Stimulated activated CD4-positive, alpha-beta T cell treated with anti-CD3 and anti-CD28 coated beads, Interleukin-4, amount 100 ng/mL, for 24 hours (primary cell): ENCODE measurements at places on chromosomes 1 and 21.

DNA sequence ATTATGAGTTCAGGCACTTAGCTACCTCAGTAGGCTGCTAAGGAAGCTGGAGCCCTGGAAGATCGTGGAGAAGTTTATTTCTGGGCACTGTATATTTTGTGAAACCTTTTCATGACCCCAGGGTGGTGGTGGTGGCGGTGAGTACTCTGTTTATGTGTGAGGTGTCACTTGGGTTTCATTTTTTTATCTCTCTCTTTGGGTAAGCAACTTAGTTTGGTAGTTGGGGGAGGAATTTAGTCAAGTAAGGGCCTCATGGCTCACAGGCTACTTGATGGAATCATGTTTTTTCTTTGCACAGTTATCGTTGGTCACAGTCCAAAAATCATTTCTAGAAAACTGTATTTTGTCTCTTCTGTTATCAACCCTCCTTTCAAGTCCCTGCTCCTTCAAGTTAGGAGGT is 33.9 kb downstream of the C1orf141 start:
- no peak for DNase-seq

GRCh38 chr1:19361611-19362147 is 49.6 kb downstream of the SLC66A1 start:
- DNase-seq = no peak

DNA sequence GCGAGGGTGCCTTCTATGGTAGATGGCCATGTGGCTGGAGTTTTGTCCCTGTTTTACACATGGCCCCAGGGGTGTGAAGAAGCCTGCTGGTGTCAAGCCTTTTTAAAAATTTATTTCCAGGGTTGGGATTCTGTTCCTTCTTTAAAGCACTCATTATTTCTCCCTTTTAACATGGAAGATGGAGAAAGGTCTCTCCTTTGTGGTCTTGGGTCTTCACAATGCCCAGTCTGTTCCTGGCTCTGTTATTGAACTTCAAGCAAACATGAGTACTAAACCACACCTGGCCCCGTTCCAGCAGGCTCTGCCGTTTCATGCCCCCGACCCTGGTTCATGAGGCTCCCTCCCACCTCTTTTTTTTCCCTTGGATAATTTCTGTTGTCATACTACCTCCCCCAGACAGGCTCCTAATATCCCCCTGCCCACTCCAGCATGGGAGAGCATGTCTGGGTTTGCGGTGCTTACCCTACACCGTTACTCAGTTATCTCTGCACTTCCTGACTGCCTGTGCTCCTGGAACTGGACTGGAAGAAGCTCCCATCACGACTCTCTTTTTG is 121.2 kb upstream of the KIAA0040 start:
- no peak for DNase-seq

DNA sequence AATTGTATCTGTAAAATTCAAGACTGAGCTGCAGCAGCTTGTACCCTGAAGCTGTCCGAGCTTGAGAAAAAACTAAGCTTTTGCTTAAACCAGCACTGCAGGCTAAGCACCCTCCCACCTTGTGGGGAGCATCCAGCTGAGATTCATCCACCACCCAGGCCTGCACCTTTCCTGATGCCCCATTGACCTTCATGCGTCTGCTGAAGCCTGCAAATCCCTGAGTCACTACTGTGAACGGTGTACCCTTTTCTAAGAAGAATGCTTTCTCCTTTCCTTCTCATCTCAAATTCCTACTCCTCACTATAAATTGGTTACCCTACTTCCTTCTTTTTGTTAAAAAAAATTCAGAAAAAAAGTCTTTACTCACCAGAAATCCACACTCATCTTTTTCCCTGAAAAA is 90.9 kb upstream of the RGS18 start:
- no peak for DNase-seq

DNA sequence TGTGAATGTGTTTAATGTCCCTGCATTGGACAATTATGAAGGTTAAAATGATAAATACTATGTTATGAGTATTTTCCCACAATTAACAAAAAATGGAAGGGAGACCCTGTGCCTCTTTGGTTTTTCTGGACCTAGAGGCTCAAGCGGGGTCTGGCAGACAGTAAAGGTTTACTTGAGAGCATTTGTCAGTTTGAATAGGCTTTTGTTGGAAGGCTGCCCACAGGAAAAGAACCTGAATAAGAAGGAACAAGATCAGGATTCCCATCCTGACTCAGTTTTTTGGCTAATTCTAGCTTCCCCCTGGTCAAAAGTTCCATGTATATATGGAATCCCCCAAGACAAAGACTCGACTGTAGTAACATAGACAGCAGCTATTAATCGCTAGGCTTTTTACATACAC is 150.9 kb upstream of the JUN start:
- DNase-seq = no peak

GRCh38 chr1:30745156-30745833 is 12.3 kb downstream of the LAPTM5 start:
- DNase-seq = peak; percentile 36

DNA sequence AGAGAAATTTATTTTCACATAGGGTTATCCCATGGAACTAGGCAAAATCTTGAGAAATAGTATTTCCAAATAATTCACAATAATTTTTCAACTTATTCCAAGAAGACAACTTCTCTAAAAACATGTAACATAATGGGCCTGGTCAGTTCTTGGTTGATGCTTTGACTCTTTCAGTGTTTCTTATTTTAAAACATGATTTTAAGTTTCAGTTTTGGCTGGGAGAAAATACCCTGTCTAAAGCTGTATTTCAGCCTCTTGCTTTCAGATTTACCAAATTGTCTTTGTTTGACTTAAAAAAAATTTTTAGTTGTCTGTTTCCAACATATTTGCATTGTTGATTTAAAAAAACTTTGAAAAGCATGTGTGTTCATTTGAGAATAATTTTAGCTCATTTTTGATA is 5.1 kb downstream of the OR2T4 start:
- no peak for DNase-seq

DNA sequence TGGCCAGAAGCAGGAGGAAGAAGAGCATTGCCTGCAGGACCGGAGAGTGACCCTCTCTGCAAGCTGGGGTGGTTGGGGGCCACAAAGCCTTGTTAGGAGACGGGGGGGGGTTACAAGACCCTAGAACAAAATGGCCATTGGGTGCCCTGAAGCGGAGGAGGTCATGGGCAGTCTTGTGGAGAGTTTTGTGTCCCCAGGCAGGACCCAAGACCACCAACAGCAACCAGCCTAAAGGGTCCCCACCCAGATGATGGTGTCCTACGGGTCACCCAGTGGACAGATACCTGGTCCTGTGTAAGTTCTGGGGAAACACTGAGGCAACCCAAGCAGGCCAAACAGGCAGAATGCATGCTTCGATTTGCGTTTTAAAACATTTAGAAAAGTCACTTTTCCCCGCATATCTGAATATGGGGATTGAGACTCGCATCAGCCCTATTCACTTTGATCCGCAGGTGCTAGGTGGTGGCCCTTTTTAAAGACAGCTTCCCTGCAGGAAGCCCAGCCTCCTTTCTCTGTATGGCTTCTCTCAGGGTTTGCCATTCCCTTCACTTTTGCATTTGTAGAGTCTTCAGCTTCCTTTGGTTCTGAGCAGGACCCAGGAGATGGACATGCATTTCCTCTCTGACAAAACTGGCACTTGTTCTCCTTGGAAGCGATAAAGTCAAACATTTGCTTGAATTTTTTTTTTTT is 21.1 kb downstream of the GNG4 start:
- DNase-seq = no peak

DNA sequence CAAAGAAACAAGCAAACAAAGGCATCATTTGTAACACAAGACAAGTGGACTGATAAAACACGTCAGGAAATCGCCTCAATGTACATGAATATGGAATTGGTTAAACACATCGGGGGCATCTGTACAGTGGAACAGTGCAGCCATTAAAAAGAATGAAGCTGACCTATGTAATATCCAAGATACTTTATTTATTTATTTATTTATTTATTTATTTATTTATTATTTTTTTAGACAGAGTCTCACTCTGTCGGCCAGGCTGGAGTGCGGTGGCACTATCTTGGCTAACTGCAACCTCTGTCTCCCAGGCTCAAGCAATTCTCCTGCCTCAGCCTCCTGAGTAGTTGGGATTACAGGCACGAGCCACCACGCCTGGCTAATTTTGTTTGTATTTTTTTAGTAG is 75.4 kb upstream of the SLC45A1 start:
- DNase-seq = no peak

- DNase-seq = no peak
Measured at GRCh38 chr1:3880429-3881192, 19.5 kb downstream of the C1orf174 start.

DNA sequence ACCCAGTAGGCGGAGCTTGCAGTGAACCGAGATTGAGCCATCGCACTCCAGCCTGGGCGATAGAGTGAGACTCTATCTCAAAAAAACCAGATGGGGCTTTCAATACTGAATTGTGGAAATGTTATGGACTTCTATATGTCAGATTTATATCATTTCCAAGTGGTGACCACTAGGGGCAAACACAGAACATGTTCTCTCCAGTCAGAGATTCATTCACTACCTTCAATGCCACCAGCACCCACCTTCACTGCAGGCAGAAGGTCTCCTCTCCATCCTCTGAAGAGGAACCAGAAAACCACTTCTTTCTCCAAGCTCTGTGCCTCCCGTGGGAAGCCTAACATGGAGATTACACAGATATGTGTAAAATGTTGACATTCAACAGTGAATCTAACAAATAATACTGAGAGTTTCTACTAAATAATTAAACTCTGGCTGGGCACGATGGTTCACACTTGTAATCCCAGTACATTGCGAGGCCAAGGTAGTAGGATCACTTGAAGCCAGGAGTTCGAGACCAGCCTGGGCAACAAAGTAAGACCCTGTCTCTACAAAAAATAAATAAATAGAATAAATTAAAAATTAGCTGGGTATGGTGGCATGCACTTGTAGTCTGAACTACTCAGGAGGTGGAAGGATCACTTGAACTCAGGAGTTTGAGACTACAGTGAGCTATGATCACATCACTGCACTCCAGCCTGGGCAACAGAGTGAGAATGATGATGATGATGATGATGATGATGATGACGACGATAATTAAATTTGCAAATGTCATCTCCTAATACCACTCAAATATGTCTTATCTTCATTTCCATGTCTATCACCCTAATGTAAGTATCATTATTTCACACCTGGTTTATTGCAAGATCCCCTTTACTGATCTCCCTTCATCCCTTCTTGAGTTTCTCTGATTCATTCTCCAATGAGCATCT is 151.1 kb downstream of the ZNF281 start:
- DNase-seq = no peak

DNA sequence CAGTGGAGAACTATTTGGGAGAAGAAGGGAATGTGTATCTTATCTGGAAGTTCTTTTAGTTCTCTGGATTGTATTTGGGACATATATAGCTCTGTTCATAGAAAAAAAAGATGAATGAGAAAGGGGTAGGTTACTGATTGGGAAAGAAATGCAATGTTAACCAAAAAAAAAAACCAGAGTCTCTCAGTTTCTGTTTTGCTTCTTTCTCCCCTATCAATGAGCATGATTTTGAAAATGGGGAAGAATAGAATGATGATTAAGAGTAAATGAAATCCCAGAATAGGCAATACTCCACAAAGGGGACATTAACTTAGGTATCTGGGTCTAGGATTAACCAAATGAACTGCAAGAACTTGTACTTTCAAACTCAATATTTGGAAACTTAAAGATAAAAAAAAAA is 92.9 kb downstream of the RHOU start:
- no peak for DNase-seq

- no peak for DNase-seq
Measured at GRCh38 chr1:59412718-59413326, 115.9 kb downstream of the FGGY start.

GRCh38 chr1:152996633-152997400 is 4.7 kb upstream of the SPRR3 start:
- DNase-seq = no peak

DNA sequence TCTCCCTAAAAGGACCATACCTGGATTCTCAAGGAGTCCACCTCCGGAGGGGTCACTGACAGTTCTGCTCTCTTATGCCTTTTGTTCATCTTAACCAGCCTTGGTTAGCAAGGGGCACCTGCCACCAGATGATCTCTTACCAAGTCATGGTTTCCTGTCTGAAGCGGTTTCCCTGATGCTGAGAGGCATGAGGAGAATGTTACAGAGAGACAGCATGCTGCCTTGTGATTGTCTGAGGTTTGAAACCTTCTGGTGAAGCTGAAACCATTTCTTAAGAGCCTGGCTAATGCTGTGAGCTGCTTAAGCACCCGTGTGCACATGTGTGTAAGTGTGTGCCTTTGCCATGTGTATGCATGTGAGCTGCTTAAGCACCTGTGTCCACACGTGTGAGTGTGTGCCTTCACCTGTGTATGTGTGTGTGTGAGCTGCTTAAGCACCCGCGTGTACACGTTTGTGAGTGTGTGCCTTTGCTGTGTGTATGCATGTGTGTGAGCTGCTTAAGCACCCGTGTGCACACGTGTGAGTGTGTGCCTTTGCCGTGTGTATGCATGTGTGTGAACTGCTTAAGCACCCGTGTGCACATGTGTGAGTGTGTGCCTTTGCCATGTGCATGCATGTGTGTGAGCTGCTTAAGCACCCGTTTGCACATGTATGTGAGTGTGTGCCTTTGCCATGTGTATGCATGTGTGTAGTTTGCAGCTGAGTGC is 136.4 kb upstream of the COL6A1 start:
- no peak for DNase-seq

GRCh38 chr1:111927652-111928051 is 61.8 kb downstream of the KCND3 start:
- DNase-seq = no peak

DNA sequence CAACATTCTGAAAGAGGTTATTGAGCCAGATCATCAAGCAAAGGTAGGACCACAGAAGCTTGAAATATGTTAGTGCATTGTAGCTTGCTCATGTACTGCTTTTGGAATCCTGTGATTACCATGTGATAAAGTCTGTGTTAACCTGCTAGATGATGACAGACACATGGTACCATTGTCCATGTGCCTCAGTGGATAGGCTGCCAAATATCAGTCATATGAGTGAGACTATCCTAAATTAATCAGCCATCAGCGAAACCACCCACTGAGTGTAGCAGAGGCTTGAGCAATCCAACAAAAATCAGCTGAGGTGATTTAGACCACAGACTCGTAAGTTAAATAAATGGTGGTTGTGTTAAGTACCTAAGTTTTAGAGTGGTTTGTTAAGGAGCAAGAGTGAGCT is 32.7 kb upstream of the CRB1 start:
- no peak for DNase-seq

DNA sequence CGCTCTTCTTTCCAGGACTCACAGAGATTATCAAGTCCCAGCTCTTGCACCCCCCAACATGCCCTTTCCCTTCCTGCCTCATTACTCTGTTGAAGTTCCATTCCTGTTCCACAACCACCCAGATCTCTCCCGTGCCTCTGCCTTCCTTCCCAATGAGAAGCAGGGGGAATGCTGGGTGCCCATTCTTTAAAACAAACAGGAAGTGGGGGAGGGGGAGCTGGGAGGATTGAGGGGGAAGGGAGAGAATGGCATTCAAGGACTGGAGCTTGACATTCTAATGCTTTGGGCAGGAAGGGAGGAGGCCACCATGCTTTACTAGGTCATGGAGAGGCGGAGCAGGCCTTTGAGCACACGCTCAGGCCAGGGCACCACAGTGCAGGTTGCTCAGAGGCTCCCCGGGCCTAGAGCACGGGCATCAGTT is 150.3 kb upstream of the IRF2BP2 start:
- no peak for DNase-seq
